ENCODE measurements at places on chromosomes 2 and 18.

DNA sequence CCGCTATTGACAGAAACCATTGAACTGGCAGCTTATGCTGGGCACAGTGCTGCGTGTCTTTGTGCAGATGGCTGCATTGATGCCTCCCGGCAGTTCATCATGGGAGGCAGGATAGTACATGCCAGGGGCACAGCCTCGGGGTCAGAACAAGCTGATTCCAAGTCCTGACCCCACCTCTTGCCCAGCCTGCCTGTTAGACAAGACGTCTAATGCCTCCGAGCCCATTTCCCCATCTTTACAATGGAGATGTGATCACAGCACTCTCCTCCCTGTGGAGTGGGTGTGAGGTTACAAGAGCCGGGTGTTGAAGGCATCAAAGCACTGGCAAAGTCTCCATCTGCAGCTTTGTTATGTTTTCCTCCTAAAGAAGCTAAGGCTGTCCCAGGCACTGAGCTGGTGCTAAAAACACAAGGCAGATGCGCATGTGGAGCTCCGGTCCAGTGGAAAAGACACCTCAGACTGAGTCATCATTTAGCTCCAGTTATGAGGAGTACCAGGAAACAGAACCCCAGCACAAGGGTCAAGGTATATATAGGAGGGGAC lies 125.7 kb upstream of the EPAS1 start:
- H3K27ac ChIP-seq, result no peak overlapping the region
- no peak overlapping the region for H3K4me3 ChIP-seq
- no peaks in the 10 kb centered on the region for H3K27me3 ChIP-seq
- H3K36me3 ChIP-seq, result no peaks in the 10 kb centered on the region

GRCh38 chr2:30336084-30336483 lies 104.8 kb downstream of the LBH start:
- no peak overlapping the region for H3K4me3 ChIP-seq
- no peak overlapping the region for H3K27ac ChIP-seq

GRCh38 chr2:85110991-85111560 lies 22.1 kb upstream of the TCF7L1 start:
- H3K27me3 ChIP-seq, result no peaks in the 10 kb centered on the region
- DNase-seq, result no peak
- no peaks in the 10 kb centered on the region for H3K36me3 ChIP-seq
- H3K27ac ChIP-seq, result no peak overlapping the region

GRCh38 chr2:25877431-25878360 lies 591 bp downstream of the ASXL2 start:
- H3K27ac ChIP-seq, result peak overlapping the region; percentile 78
- H3K4me3 ChIP-seq, result peak overlapping the region; percentile 95
- H3K4me1 ChIP-seq, result peaks cover 4% of the 10 kb centered on the region
- DNase-seq, result peak; percentile 48

- no peaks in the 10 kb centered on the region for H3K4me1 ChIP-seq
- no peak overlapping the region for H3K4me3 ChIP-seq
- no peak overlapping the region for H3K27ac ChIP-seq
- no peaks in the 10 kb centered on the region for H3K27me3 ChIP-seq
- H3K36me3 ChIP-seq, result no peaks in the 10 kb centered on the region
- no peak for DNase-seq
These were observed 607.2 kb upstream of the GYPC start for GRCh38 chr2:126048719-126049118.

DNA sequence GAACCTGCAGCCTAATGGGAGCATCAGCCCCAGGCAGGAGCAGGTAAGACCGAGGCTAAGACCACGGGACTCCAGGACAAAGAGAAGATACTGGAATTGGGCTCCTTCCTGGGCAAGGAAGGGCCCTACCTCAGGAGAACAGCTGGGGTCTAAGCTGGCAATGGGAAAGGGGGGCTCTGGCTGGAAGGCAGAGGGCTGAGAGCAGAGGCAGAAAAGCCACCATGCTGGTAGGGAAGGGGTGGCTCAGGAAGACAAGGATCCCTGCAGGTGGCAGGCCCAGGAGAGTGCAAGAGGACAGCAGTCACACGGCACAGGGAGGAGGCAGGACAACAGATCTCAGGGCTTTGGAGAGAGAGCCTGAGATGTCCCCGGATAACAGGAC lies 203.5 kb downstream of the NDUFA10 start:
- DNase-seq, result no peak
- H3K4me1 ChIP-seq, result no peaks in the 10 kb centered on the region
- no peaks in the 10 kb centered on the region for H3K36me3 ChIP-seq
- no peak overlapping the region for H3K4me3 ChIP-seq
- H3K27me3 ChIP-seq, result no peaks in the 10 kb centered on the region

DNA sequence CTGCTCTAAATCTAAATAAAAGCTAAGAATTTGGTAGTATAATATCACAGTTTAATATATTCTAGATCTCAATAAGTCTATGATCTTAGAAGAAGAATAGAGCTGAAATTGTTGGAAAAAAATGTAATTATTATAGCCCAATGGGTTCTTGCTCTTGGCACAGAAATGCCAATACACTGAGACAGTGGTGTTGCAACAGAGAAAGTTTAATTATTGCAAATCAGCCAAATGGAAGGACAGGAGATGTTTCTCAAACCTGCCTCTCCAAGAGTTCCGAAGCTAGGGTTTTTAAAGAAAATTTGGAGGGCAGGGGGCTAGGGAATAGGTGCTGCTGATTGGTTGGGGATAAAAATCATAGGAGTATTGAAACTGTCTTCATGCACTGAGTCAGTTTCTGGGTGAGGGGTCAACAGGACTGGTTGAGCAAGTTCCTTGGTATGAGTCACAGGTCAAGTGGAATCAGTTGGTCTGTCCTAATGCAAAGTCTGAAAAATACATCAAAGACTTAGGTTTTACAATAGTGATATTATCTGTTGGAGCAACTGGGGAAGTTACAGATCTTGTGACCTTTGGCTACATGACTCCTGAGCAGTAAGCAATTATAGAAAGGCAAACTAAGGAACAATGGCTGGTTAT lies 228.6 kb downstream of the CD226 start:
- no peak overlapping the region for H3K27ac ChIP-seq
- H3K36me3 ChIP-seq, result no peaks in the 10 kb centered on the region
- H3K27me3 ChIP-seq, result no peaks in the 10 kb centered on the region
- no peaks in the 10 kb centered on the region for H3K4me1 ChIP-seq
- no peak overlapping the region for H3K4me3 ChIP-seq

- H3K4me3 ChIP-seq, result peak overlapping the region; percentile 59
- H3K27me3 ChIP-seq, result no peaks in the 10 kb centered on the region
- H3K4me1 ChIP-seq, result no peaks in the 10 kb centered on the region
- H3K36me3 ChIP-seq, result no peaks in the 10 kb centered on the region
These were observed 50.2 kb upstream of the SIGLEC15 start for GRCh38 chr18:45775241-45775676.

- H3K36me3 ChIP-seq, result no peaks in the 10 kb centered on the region
- no peak for DNase-seq
- H3K27ac ChIP-seq, result no peak overlapping the region
- H3K27me3 ChIP-seq, result no peaks in the 10 kb centered on the region
These were observed 69.5 kb downstream of the KCNH7 start for GRCh38 chr2:162769066-162769465.

GRCh38 chr2:38601463-38602135 lies 1.1 kb downstream of the HNRNPLL start:
- H3K27me3 ChIP-seq, result no peaks in the 10 kb centered on the region
- no peak for DNase-seq
- peaks cover 26% of the 10 kb centered on the region for H3K4me1 ChIP-seq
- peak overlapping the region; percentile 72 for H3K4me3 ChIP-seq

DNA sequence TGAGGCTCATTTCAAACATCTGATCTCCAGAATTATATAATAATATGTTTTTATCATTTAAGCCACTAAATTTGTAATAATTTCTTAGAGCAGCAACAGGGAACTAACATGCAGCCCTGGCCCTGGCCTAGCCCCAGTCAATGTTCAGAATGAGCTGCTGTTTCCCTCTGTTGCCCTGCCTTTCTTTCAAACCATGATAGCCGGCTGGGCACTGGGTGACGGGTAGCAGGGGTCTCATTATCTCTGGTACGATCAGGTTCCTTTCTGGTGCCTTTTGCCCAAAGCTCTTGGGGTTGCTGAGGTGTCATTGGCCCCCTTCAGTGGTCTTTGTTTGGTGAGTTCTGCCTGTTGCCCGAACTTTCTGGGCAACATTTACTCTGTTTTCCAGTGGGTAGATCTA lies 63.1 kb downstream of the THNSL2 start:
- H3K27me3 ChIP-seq, result no peaks in the 10 kb centered on the region
- no peak overlapping the region for H3K4me3 ChIP-seq
- no peak overlapping the region for H3K27ac ChIP-seq
- DNase-seq, result no peak

GRCh38 chr2:35463805-35464596 lies 891.6 kb upstream of the CRIM1 start:
- H3K27me3 ChIP-seq, result no peaks in the 10 kb centered on the region
- H3K27ac ChIP-seq, result no peak overlapping the region
- H3K4me1 ChIP-seq, result no peaks in the 10 kb centered on the region
- no peaks in the 10 kb centered on the region for H3K36me3 ChIP-seq
- no peak overlapping the region for H3K4me3 ChIP-seq

DNA sequence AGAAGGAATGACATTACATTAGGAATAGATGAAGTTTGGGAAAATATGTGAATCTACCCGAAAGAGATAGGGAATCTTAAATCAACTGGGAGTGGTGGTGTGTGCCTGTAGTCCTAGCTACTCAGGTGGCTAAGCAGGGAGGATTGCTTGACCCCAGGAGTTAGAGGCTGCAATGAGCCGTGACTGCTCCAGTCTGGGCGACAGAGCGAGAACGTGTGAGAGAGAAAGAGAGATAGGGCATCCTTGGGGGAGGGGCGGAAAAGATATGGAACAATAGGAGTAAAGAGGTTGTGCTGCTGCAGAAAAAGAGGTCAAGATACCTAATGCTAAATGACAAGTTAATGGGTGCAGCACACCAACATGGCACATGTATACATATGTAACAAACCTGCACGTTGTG lies 47.1 kb upstream of the ADAM23 start:
- no peak overlapping the region for H3K4me3 ChIP-seq
- H3K36me3 ChIP-seq, result no peaks in the 10 kb centered on the region

GRCh38 chr2:216029416-216030129 lies 16.2 kb upstream of the MREG start:
- H3K4me3 ChIP-seq, result no peak overlapping the region
- no peaks in the 10 kb centered on the region for H3K36me3 ChIP-seq
- no peaks in the 10 kb centered on the region for H3K4me1 ChIP-seq
- H3K27ac ChIP-seq, result no peak overlapping the region
- no peaks in the 10 kb centered on the region for H3K27me3 ChIP-seq
- no peak for DNase-seq

All from pancreas (tissue), 10 donors.